ENCODE measurements at places on chromosomes 11 and 22.

- DNase-seq = no peak
Measured at GRCh38 chr11:64823568-64824119, 13.3 kb upstream of the MEN1 start.

GRCh38 chr11:132475026-132475425 is 1057.3 kb downstream of the OPCML start:
- DNase-seq = no peak

GRCh38 chr22:19632668-19633148 is 81.6 kb upstream of the SEPTIN5 start:
- no peak for DNase-seq

DNA sequence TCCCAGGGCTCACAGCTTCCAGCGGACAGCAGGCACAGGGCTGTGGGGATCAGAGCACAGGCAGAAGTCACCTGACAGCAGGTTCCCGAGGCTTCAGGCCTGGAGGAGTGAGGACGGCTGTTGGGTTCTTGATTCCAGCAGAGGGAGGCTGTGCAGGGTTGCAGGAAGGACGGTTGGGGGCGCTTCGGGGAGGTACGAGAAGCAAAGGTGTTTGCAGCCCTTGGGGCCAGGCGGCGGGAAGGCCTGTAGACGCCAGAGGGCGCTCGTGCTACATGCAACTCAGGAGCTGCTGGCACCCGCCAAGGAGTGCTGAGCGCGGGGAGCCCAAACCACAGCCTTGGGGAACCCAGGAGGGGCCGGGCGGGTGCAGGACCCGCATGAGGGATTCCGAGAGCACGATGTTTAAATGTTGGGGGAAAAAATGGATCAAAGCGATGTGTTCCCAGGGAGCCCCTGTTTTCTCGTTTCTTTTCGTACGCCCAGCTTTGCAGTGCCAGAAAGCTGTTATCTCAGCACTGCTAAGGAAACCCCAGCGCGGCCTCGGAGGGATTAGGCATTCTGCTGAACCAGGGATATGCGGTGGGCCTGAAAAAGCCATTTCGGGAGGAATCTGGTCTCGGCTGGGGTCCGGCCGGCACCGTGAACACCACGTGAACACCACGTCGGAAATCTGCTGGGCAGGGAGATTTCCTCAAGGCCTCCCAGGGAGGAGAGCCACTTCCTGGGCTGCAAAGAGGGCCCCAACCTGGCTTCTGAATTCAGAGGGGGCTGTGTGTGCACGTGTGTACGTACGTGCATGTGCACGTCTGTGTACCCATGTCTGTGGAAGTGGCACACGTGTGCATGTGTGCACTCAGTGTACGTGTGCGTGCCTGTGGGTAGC is 88.1 kb downstream of the KCNQ1 start:
- peak; percentile 94 for DNase-seq

- no peak for DNase-seq
Measured at GRCh38 chr22:20590477-20591294, 83.3 kb downstream of the MED15 start.

- no peak for DNase-seq
Measured at GRCh38 chr11:30984827-30985226, 384.7 kb downstream of the DCDC1 start.

DNA sequence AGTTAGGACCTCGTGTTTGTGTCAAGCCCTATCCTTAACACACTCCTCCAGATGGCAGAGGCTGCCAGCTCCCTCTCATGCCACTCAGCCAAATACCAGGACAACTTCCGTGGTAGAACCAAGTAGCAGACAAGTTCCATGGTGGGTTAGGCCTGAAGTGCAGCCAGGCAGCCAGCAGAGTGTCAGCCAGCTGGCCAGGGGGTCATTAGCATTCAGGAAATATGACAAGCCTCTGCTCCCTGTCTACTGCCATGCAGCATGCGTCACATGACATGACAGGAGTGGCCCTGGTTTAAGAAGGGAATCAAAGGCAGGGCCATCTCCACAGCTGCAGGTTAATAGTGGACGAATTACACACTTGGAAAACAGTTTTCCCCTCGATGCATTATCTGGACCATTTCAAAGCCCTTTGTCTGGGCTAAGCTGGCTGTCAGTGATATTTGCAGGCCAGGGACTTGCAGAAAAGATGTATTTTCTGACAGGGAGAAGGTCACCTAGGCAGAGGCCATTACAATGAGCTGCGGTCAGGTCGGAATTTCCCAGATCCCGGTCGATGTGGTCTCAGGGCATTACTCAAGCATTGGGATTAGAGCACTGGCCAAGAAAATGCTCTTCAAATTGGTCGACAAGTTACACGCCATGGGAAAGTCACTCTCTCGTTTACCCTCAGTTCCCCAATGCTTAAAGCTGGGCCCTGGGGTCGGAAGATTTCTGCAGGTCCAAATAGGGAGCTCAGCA is 461.7 kb upstream of the CADM1 start:
- DNase-seq = no peak

DNA sequence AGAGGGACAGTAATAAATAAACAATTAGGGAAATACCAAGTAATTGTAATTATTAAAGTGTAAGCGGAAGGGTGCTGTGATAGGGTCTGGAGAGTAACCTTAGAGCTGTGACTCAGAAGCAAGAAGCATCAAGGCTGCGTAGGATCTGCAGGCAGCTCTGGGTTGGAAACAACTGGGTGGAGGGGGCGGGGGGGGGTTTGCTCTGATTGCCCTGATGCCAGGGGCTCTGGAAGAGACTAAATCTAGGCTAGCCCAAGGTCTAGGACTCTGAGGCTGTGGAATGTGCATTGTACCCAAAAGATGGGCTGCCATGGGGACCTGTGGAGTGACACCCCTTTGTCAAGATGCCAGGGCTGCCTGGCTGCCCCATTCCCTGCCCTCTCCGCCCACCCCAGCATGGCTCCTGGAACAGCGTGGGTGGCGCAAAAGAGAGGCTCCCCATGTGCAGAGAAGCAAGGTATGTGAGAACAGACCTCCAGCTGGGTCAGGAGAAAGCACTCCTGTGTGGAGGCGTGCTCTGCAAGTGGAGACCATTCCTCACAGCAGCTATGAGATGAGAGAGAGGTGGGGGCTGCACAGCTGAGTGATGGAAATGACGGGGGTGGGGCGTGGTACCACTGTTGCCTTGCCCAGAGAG is 101.1 kb upstream of the CRYBB3 start:
- no peak for DNase-seq

- no peak for DNase-seq
Measured at GRCh38 chr11:121892131-121892681, 223.8 kb downstream of the BLID start.

- DNase-seq = no peak
Measured at GRCh38 chr11:16223558-16223957, 132.8 kb downstream of the SOX6 start.

DNA sequence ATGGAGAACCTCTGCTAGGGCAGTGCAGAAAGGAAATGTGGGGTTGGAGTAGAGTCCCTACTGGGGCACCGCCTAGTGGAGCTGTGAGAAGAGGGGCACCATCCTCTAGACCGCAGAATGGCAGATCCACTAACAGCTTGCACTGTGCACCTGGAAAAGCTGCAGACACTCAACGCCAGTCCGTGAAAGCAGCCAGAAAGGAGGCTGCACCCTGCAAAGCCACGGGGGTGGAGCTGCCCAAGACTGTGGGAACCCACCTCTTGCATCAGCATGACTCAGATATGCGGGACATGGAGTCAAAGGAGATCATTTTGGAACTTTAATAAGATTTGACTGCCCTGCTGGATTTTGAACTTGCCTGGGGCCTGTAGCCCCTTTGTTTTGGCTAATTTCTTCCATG is 8.7 kb downstream of the TSKU start:
- no peak for DNase-seq

- DNase-seq = no peak
Measured at GRCh38 chr11:45560155-45560912, 105.1 kb downstream of the CHST1 start.

GRCh38 chr11:79439410-79439885 is 1.4 kb downstream of the TENM4 start:
- DNase-seq = no peak

GRCh38 chr11:127627629-127628457 is 627.3 kb upstream of the KIRREL3 start:
- DNase-seq = no peak

DNA sequence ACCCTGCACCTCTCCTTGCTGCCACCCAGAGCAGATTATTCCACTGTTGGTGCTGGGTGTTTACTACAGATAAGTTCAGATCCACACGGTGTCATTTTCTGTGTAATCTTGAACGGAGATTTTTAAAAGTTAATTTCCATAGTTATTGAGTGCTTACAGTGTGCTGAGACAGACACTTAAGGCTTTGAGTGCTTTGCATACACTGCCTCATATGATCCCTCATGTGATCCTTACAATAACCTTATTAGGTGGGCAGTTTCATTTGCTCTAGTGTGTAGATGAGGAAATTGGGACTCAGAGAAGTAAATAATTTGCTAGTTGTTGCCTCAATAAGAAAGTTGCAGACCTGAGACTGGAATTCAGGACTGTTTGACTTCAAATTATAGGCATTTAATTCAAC is 32.3 kb upstream of the ME3 start:
- no peak for DNase-seq

- DNase-seq = peak; percentile 45
Measured at GRCh38 chr11:131691181-131692041, 321.0 kb downstream of the NTM start.

- DNase-seq = no peak
Measured at GRCh38 chr11:93295921-93296575, 34.5 kb upstream of the DEUP1 start.

DNA sequence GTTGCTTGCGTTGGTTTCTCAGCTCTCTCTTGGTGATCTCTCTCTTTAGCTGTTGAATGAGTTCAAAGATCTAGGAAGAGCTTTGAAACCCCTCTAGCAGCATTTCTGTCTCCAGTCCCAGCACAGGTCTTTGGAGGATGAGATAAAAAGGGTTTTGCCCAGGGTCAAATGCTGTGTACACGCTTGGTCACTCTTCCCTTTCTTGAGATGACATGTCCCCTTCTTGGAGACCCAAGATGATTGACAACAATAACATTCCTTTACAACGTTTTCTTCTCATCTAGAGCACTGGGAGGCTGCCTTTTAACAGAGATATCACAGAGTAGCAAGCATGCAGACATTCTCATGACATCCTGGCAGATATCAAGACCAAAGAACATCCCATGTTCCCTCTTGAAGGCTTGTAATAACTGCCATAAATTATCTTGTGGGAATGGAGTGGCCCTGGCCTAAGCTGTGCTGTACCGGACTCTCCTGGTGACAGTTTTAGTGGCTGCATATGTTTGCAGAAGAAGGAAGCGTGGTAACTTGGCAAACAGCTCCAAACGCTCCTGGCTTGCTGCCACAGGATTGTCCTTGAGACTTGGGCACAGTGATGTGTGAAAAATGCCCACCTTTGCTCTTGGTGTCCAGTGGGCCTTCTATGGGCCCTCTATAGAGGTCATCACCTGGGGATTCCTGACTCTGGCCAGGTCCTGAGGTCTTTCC is 107.8 kb downstream of the PTPRJ start:
- no peak for DNase-seq

DNA sequence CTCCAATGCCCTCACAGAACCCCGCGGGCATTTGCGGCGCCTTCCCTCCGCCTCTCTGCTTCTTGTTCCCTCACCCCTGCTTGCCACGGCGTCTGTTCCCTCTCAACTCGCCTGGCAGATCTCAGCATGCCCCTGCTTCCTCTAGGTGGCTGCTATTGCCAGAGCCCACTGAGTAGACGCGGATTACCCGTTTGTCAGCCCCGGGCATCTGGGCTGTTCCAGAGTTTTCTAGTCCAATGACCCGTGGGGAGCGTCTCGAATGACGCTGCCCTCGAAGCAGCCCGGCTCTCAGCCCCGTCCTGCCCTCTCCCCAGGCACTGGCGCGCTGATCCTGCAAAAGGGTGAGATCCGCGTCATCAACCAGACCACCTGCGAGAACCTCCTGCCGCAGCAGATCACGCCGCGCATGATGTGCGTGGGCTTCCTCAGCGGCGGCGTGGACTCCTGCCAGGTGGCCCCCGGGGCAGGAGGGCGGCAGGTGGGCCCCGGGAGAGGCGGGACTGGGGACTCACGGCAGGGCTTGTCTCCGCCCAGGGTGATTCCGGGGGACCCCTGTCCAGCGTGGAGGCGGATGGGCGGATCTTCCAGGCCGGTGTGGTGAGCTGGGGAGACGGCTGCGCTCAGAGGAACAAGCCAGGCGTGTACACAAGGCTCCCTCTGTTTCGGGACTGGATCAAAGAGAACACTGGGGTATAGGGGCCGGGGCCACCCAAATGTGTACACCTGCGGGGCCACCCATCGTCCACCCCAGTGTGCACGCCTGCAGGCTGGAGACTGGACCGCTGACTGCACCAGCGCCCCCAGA is 49.7 kb downstream of the ST14 start:
- no peak for DNase-seq

- DNase-seq = no peak
Measured at GRCh38 chr11:120527111-120527761, 15.7 kb downstream of the GRIK4 start.

- DNase-seq = no peak
Measured at GRCh38 chr22:37290737-37291136, 8.4 kb downstream of the CYTH4 start.

DNA sequence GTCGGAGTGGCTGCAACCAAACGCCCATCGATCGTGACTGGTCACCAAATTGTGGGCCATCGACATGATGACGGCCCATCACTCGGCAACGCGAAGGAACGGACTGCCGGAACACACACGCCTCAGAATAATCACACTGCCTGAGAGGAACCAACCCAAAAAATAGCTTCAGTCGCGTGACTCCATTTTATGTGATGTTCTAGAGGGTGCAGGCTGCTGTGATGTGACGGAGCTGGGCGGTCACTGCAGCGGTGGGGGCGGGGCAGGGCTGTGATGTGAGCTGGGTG is 174.6 kb downstream of the CTTN start:
- no peak for DNase-seq

DNA sequence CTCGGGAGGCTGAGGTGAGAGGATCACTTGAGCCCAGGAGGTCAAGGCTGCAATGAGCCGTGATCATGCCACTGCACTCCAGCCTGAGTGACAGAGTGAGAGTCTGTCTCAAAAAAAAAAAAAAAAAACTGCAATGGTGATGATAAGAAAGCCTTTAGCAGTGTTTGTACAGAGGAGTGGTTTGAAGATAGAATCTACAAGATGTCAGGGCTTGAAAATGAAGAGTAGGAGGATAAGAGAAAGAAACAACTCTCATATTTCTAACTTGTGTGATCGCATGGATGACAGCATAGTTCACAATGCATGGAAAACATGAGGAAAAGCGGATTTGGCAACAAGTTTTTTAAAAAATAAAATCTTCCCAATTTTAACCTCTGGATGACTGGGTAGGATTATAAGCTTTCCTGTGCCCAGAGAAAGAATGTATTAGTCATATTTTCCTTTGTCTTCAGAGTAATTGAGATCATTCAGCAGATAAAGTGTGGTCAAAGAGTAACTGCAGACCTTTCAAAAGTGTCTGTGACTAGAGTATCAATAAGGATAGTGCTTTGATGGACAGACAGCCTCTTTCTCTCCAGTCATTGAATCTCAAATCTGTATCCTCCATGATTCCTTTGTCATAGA is 328.1 kb downstream of the CASP12 start:
- no peak for DNase-seq

DNA sequence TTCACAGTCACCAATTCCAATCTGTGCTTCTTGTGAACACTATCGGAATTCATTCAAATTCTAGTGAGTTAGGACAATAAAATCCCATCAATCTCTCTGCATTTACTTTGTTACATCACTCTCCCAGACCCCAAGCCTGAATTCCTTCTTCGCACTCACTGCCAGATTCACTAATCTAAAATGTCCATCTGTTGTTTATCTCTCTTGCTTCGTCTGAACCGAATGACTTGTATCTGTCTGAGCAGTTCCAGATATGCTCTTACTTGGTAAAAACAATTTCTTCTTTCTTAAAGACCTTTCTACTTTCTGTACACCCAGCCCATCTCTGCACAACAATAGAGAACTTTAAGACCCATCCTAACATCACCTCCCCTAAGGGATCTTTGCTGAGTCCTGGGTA is 7.0 kb downstream of the MMP10 start:
- DNase-seq = no peak
